ENCODE measurements at places on chromosomes 2 and 18.

- no peak for DNase-seq
These were observed 96.3 kb downstream of the SH3RF3 start for GRCh38 chr2:109225170-109225782.

GRCh38 chr2:56184500-56185011, 766 bp downstream of the CCDC85A start:
- DNase-seq, result peak; percentile 46

DNA sequence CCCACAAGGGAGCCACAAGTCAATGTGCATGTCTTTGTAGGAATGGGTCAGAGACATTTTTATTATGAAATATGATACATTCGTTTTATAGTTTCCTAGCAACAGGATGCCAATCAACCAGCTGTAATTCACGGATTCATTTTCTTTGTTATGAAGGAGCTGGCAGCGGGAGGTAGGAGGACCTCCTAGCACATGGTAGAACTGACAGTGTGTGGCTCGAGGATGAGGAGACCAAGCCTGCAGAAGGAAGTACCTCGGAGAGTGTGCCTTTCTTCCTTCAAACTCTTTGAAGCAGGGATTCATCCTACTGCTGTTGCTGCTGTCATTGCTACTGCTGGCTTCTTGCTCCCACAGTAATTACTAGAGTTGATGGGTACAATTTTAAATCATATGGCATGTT, 504.8 kb upstream of the KLHL29 start:
- DNase-seq, result no peak

GRCh38 chr18:13235421-13235831, 16.9 kb downstream of the LDLRAD4 start:
- peak; percentile 17 for DNase-seq

DNA sequence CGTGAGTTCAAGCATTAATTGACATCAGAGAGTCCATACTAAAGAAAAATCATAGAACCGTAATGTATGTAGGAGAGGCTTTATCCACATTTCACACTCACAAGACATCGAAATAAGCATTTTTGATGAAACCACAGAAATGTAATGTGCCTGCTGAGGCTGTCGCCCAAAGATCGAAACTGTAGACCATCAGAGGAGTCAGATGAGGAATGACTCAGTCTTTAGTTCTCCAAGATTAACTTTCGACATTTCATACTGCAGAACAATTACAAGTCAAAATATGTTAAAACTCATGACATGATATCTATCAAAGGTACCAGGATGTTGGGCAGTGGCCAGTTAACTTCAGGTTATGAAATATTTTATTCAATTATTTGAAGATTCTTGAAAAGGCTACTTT, 79.6 kb downstream of the RAB31 start:
- no peak for DNase-seq

DNA sequence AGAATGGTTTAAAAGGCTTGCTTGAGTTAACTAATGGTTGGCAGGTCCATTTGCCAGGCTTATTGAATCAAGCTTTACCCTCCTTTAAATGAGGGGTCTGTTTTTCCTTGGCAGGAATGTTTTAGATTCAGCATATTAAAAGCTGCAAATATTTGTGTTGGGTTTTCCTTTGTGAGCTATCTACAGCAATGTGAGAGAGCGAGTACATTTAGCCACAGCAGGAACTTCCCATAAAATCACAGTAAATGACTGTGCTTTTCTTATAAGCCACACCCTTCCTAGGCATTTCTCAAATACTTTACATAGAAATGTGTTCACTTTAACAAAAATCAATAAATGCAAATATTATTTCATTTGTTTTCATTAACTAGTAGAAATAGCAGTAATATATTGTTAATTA, 23.9 kb downstream of the CALCRL start:
- DNase-seq, result no peak

- DNase-seq, result no peak
These were observed 58.9 kb upstream of the EPC2 start for GRCh38 chr2:148585696-148586095.

GRCh38 chr2:127014630-127015029, 92.3 kb downstream of the BIN1 start:
- no peak for DNase-seq

- no peak for DNase-seq
These were observed 21.5 kb upstream of the NABP1 start for GRCh38 chr2:191656391-191656790.

DNA sequence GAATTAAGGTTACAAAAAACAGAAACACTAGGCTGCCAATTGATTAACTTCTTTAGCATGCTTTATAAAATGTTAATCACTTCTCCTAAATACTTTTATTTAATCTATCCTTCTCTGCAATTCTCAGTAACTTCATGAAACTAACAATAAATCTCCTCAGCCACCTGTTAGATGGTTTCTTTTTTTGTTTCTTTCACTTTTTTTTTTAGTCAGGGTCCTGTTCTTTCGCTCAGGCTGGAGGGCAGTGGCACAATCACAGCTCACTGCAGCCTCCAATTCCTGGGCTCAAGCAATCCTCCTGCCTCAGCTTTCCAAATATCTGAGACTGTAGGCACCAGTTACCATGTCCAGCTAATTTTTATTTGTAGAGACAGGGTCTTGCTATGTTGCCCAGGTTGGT, 213.4 kb upstream of the STK17B start:
- no peak for DNase-seq

GRCh38 chr2:112566104-112566503, 18.3 kb upstream of the CHCHD5 start:
- no peak for DNase-seq

GRCh38 chr2:43458014-43458628, 137.7 kb downstream of the THADA start:
- no peak for DNase-seq

DNA sequence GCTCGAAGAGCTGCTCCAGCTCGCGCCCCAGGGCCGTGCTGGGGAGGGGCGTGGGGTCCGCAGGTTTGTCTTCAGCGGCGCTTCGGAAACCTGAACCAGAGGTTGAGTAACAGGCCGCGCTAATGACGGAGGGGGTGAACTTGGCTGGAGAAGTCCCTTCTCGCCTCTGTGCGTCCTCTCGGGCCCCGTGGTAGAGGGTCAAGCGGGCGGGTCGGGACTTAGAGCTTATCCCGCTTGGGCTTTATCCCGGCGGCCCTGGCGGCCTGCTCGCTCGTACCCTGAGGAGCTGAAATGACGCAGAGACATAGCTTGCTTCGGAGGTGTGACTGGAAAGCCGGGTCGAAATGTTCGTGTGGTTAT, 479 bp downstream of the RNMT start:
- peak; percentile 75 for DNase-seq

DNA sequence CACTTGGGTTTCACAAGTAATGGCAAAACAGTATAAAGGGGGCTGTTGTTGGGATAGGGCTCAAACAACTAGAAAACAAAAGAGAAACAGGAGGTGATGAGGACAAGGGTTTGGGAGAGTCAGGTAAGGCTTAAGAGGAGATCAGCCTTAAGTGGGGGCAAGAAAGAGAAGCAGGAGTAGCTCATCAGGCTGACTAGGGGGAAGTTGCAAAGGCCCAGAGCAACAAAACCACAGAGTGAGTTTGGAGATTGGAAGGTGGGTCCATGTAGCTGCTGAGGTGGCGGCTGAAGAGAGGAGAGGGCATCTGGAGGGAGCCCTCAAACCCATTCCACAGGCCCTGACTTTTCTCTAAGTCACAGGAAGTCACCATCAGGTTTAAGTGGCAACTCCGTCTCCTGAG, 126.0 kb downstream of the MREG start:
- no peak for DNase-seq

- DNase-seq, result no peak
These were observed 23.5 kb upstream of the L3MBTL4 start for GRCh38 chr18:6437937-6438818.

GRCh38 chr18:57640749-57641148, 19.1 kb upstream of the NARS1 start:
- DNase-seq, result no peak

DNA sequence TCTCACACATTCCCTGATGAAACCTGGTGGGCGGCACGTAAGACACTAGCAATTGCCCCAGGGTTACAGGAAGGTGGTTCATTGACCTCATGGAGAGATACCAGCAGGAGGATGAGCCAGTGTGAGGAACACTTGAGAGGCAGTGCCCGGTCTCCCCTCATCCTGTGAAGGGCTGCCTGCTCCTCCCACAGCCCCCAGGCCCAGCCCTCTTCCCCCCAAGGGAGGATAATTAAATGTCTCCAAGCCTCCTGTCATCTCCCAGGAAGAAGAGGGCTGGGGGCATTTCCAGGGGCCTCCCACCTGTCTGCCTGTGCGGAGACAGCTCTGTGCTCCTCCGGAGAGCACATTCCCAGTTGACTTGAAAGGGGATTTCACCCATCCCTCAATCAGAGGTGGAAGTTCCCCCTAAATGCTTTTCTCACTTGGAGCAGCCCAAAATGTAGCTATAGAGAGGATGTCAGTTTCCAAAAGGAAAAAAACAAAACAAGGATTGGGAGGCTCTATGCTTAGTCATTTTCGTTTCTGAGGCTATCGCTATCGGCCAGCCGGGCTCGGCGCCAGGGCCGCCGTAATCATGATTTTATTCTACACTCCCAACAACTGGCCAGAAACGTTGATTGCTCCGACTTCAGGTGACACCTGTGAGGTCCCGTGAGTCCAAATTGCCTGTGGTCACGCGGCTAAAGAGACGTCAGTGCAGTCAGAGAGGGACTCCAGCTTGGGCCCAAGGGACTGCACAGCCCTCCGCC, 7.1 kb downstream of the KCNF1 start:
- no peak for DNase-seq

DNA sequence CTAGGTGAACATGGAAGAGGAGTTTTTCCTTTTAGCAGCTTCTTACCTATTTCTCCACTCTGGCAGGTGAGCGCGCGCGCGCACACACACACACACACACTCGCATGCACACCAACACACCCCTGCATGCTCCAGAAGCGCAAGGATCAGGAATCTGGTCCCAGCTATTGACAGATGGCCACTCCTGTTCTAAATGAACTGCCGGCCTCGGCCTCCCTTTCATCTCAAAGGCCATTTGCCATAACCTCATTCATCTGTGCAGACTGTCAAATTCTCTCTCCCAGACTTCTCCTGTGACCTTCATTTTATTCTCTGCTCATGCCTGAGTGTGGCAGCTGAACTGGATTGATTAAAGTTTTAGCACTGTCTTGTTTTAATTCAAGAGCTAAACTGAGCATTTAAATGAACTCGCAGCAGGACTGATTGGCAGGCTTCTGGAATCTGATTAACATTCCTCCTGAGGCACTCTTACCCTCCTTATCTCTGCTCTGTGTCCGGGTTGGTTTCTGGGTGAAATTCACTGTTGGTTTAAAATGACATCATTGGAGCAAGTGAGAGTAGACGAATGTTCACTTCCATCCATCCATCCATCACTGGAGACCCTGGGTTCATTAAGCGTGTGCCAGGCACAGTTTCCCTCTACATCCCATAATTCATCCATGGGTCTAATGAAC, 58.8 kb downstream of the FECH start:
- peak; percentile 58 for DNase-seq

GRCh38 chr2:213238753-213239495, 45.3 kb upstream of the SPAG16 start:
- DNase-seq, result no peak

- DNase-seq, result peak; percentile 59
These were observed 68.8 kb downstream of the HNRNPLL start for GRCh38 chr2:38533757-38534545.

- DNase-seq, result no peak
These were observed 225.5 kb downstream of the DOK6 start for GRCh38 chr18:69626171-69626570.

DNA sequence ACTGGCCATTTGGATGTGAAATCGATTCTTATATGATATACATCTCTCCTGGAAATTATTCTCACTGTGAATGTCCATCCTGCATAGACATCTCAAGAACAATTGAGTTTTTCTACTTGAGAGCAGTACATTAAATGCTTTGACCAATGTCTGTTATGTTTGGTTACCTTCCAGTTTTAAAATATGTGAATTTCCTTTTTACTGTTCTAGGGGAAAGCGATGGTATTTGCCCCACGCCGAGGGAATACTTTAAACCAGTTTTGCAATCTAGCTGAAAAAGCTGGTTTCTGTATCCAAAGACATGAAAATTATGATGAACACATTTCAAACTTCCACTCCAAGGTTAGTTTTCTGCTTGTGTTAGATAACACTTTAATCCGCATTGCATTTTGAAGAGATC, 175.3 kb upstream of the SIX3 start:
- DNase-seq, result no peak

GRCh38 chr2:136909777-136910176, 144.4 kb downstream of the THSD7B start:
- no peak for DNase-seq

GRCh38 chr2:61368687-61369665, 101.9 kb downstream of the USP34 start:
- no peak for DNase-seq

- no peak for DNase-seq
These were observed 174.9 kb downstream of the NR4A2 start for GRCh38 chr2:156157670-156158069.

DNA sequence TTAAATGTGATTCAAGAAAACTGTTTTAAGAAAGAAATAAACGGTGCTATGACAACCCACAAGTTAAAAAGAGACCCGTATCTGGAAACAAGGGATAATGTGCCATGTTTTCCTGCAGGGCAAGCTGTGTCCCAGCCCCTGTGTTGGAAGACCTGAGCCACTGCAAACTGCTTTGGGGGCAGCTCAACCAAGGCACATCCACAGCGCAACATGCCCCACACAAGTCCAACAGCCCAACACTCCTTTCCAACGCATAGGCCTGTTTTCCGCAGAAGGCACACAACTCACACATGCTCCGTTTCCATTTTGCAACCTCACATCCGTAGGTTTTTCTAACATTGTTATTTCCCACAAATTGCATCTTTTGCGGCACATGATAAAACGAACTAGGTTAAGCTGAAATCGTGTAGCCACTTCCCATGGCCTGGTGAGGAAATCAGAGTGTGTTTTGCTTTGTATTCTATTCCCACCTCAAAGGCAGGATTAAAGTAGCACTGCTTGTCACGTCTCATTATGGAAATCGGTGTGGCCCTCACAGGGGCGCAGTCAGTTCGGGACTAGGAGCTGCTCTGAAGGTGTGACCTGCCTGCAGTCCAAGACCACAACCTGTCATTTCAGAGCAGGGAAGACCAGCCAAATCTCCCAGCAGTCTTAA, 50.5 kb upstream of the ZNF516 start:
- DNase-seq, result no peak

- no peak for DNase-seq
These were observed 193.0 kb downstream of the NAPG start for GRCh38 chr18:10718809-10719208.

Measured in NCI-H82 (cell line).